ENCODE measurements at places on chromosomes 7 and 10.

DNA sequence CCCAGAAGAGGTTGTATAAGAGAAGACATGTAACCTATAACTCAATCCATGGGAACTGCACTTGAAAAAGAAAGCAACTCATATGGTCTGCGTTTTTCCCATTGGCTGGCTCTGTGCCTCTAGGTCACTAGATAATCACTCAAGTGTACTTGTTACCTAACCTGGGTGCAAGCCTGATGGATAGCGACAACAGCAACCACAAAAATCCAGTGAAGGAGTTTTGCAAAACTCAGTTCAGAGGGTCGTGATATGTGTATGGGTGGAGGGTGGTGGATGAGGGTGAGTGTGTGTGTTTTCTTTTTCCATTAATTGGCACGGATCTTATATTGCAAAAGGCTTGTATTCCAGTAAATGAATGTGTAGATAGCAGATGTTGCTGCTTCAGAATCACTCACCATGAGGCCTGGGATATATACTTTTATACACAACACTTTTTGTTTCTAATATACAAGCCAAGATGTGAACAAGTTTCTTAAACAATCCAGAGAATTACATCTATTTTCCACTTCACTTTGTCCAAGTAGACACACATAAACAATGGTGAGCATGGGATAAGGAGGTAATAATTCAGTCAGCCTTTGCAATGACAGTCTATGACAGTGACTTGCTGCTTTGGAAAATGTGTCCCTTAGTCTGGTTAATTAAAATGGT is 286.9 kb upstream of the DKK1 start:
- no peak for DNase-seq

- no peak for DNase-seq
Observed at GRCh38 chr7:69185170-69185569, 413.1 kb upstream of the AUTS2 start.

DNA sequence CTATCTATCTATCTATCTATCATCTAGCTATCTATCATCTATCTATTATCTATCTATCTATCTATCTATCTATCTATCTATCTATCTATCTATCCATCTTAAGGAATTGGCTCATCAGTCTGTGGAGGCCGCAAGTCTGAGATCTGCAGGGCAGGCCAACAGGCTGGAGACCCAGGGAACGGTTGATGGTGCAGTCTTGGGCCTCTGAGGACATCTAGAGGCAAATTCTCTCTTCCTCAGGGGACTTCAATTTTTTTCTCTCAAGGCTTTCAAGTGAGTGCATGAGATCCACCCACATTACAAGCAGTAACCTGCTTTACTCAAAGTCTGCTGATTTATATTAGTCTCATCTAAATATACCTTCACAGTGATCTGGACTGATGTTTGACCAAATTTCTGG is 197.0 kb downstream of the GLRX3 start:
- no peak for DNase-seq

GRCh38 chr7:80659120-80660055 is 20.9 kb downstream of the CD36 start:
- DNase-seq = no peak

- no peak for DNase-seq
Observed at GRCh38 chr7:43625453-43625852, 42.5 kb downstream of the STK17A start.
